ENCODE measurements at places on chromosomes 1 and 21.

- DNase-seq = no peak
Observed at GRCh38 chr1:214492401-214493075, 58.9 kb downstream of the PTPN14 start.

- no peak for DNase-seq
Observed at GRCh38 chr1:176826265-176826664, 338.2 kb downstream of the ASTN1 start.

- DNase-seq = no peak
Observed at GRCh38 chr1:65813956-65814355, 21.3 kb downstream of the PDE4B start.

- DNase-seq = no peak
Observed at GRCh38 chr1:230752407-230752806, 5.2 kb downstream of the CAPN9 start.

GRCh38 chr1:199279067-199279466 lies 640.2 kb downstream of the PTPRC start:
- DNase-seq = no peak

DNA sequence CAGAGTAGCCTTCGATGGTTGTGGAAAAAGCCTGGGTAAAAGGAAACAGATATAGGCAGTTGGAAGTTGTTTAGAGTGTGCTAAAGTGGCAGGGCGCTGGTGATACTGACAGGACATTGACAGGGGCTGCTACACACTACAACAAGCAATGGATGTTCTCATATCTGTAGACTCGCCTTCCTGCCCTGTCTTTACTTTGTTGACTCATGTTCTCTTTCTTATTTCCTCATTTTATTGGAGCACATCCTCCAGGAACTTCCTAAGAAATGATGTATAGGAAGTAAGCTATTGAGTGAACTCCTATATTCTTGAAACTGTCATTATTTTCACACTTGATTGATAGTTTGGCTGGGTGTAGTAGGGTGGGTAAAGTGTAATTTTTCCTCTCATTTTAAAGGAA lies 51.0 kb downstream of the C4BPA start:
- no peak for DNase-seq

- no peak for DNase-seq
Observed at GRCh38 chr1:218718206-218718605, 373.1 kb downstream of the TGFB2 start.

DNA sequence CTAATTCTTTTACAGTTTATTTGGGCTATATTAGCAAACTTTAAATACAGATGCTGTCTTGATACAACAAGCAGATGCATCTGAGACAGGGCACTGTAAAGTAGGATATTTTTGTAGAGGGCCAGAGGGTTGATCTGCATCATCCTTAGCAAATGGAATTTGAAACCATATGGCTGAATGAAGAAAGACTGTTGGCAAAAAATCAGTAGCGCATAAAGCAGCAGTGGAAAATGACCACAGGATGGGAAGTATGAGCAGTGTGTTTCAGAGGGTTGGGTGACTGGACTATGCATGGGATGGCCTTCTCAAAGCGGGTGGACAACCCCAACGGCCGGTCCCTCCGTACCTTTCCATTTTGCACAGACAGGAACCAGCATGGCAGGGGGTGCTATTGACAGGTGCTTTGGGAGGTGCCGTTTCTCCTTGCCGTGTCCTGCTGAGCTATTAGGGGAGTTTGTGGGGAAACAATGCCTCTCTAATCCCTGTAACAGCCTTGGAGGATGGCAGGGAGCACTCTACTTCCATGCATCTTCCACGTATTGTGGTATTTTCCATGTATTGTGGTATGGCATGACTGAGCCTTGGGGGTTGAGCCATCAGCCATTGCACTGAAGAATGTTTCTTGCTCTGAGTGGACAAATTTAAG lies 5.9 kb downstream of the LRRC8B start:
- DNase-seq = no peak
